T-helper 2 cell treated with Interferon-gamma antibody and Interleukin-4, amounts not matched to agents 5 μg/mL and 100 μg/mL, for 36 hours (primary cell): ENCODE measurements at places on chromosomes 2 and 18.

DNA sequence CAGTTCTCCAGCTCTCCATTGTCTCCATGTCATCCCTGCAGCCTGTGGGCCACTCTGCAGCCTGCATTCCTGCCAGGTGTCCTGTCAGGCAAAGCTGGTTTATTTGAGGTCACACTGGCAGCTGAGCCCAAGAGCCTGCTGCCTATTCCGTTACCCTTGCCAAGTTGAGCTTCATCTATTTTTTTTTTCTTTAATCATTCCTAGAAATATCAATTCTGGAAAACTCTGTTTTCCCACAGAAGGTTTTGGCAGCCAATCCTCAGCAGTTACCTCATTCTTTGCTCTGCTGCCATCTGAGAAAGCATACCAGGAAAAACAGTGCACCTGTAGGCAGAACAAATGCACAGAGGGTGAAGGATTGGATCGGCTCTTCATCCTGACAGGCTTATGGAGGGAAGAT lies 411.0 kb upstream of the ACVR2A start:
- DNase-seq = no peak

DNA sequence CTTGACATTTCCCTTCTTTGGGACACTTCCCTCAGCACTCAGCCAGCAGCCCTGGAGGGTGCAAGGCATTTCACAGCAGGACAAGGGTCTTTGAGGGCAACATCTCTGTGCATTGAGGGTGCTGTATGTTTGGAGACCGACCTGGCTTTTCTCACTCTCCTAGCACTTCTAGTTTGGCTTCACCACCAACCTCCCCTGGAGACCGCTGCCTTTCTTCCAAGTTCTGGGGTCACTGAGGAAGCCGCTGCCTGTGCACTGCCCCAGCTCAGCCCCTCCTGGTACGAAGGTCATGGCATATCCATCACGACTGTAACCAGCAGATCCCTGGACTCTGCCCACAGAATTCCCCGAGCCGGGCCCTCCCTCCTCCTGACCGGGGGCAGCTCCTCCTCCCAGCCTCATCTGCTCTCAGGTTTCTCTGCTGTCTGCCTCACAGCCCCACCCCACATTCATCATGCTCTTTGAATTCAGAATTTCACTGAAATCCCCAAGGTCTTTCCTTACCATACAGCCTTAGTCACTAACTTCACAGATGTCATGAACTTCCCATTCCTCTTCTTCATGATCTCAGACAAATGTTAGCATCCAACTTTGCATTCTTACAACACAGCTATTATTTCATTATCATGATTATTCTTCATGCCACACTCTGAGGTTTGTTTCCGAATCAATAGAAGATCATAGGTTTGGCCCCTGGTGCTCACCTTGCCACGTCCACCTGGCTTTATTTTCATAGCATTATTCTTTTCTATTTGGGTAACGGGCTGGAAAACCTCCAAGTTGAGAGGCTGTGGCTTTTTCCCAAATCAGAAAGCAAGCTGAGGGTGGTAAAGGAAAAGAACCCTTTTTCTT lies 113.0 kb upstream of the COPS8 start:
- DNase-seq = no peak

DNA sequence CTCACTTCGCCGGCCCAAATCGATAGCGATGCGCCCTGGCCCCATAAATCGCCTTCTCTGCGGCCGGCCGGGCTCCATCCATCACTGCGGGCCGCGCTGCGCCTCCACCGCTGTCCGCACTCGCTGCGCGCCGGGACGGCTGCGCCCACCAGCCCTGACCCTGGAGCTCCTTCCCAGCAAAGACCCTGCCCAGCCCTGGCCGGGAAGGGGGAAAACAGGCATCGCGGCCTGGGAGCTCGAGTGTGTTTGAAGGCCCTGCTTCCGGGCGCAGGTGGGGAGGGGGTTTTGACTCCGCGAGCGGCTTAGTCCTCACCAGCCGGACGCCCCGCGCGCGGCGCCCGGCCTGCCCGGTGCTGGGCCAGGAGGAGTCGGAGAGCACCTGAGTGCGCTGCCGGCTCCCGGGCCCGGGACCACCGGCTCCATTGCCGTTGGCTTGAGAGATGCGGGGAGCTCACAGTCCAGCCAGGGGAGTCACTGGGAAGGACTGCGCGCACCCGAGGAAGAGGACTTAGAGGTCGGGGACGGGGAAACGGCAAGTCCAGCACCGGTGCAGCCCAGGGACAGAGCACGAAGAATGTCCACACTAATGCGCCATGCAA lies 1.1 kb downstream of the PAX8 start:
- DNase-seq = no peak

DNA sequence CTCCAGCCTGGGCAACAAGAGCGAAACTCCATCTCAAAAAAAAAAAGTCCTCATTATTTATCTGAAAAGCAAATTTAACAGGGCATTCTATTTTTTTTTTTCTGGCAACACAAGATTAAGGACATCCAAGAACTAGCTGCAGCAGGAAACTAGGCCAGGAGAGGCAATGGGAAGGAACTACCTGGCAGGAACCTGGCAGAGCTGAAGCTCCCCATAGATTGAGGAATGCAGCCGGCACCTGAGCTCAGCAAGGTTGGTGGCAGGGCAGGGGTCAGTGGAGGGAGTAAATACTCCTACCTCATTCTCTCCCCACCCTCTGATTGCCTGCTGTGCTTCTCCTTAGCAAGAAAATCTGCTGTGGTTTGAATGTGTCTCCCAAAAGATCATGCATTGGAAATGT lies 30.4 kb upstream of the LAPTM4A start:
- no peak for DNase-seq

- DNase-seq = peak; percentile 79
These were observed 16.2 kb downstream of the INPP4A start for GRCh38 chr2:98460573-98461497.

DNA sequence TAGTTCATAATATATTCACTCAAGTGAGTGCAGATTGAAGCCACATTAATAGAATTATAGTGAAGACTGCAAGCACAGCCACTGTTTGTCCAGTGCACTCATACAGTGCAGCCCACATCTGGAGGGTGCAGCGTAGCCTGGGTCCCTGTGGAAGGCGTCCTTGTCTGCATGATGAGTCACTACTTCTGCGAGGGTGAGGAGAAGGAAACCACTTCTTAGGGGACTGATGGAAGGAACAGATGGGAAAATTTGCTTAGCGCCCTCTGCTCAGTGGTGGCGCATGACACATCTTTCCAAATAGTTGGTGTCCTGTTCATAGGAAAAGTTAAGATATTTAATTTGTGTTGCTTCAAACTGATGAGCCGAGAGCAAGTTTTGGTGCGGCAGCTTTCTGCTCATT lies 330.4 kb upstream of the SMIM21 start:
- no peak for DNase-seq

DNA sequence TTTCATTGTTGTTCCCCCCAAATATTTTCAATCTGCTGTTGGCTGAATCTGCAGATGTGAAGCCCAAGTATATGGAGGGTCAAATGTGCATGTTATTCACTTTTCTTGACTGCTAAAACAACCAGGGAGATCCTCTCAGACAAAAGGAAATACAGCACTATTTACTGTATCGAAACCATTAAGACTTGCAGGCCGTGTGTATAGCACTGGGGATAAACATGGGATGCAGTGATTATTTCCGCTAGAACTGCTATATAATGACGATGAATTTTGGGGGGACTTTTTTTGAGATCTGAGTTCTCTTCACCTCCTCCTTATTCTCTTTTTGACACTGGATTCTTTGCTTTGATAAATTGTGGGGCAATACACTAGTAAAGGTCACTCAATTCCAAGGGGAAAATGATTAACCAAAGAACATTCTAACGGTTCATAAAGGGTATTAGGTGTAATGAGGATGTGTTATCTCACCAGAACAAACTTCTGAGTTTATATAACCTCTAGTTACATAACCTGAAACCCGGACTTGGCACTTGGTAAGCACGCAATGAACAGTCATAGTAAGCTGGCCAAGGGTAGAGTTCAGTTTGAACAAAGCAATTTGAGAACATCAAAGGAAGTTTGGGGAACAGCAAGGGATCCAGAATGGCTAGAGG lies 3.5 kb upstream of the UGT1A1 start:
- no peak for DNase-seq
